Fibroblast of mammary gland (primary cell): ENCODE measurements at places on chromosomes 6 and 20.

- peak; percentile 99 for DNase-seq
Observed at GRCh38 chr6:126919947-126920346, 198.5 kb upstream of the RSPO3 start.

DNA sequence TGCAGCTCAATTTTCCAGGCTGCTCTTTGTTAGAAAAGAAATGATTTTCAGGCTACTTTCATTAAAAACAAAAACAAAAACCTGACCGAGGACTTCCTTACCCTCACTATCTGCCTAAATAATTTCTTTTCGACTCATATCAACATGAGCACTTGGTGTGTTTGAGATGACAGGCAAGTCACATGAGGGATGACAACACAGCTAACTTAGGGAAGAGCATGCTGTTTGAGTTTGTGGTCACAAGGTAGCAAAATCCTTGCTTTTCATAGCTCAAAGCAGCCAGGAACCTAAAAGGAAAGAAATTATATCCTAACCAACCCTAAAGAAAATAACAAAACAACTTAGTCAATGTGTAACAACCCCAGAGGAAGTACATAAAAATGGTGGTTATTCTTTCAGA is 459.5 kb downstream of the KIF16B start:
- DNase-seq, result no peak

GRCh38 chr6:66198062-66198624 is 491.1 kb upstream of the EYS start:
- no peak for DNase-seq

GRCh38 chr20:8055096-8055495 is 35.5 kb upstream of the TMX4 start:
- DNase-seq, result no peak

GRCh38 chr6:163263196-163263595 is 151.3 kb upstream of the QKI start:
- peak; percentile 47 for DNase-seq

DNA sequence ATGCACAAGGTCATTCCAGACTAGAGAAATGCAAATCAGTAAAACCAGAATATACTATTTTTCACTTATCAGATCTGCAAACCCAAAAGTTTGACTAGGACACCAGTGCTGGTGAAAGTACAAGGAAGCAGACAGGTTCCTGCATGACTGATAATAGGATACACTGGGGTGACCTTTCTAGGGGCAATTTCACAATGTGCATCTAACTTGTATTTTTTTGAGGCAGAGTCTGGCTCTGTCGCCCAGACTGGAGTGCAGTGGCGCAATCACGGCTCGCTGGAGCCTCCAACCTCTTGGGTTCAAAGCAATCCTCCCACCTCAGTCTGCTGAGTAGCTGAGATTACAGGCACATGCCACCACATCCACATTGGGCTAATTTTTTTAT is 11.4 kb downstream of the COMMD7 start:
- peak; percentile 58 for DNase-seq

GRCh38 chr20:33862709-33863403 is 51.7 kb downstream of the CHMP4B start:
- peak; percentile 63 for DNase-seq

- DNase-seq, result no peak
Observed at GRCh38 chr6:43738877-43739641, 31.0 kb upstream of the VEGFA start.

GRCh38 chr20:56626367-56627121 is 2.6 kb upstream of the TFAP2C start:
- peak; percentile 41 for DNase-seq

GRCh38 chr6:110849781-110850180 is 24.8 kb upstream of the AMD1 start:
- no peak for DNase-seq

GRCh38 chr6:10534419-10534762 is 13.2 kb downstream of the GCNT2 start:
- DNase-seq, result no peak

DNA sequence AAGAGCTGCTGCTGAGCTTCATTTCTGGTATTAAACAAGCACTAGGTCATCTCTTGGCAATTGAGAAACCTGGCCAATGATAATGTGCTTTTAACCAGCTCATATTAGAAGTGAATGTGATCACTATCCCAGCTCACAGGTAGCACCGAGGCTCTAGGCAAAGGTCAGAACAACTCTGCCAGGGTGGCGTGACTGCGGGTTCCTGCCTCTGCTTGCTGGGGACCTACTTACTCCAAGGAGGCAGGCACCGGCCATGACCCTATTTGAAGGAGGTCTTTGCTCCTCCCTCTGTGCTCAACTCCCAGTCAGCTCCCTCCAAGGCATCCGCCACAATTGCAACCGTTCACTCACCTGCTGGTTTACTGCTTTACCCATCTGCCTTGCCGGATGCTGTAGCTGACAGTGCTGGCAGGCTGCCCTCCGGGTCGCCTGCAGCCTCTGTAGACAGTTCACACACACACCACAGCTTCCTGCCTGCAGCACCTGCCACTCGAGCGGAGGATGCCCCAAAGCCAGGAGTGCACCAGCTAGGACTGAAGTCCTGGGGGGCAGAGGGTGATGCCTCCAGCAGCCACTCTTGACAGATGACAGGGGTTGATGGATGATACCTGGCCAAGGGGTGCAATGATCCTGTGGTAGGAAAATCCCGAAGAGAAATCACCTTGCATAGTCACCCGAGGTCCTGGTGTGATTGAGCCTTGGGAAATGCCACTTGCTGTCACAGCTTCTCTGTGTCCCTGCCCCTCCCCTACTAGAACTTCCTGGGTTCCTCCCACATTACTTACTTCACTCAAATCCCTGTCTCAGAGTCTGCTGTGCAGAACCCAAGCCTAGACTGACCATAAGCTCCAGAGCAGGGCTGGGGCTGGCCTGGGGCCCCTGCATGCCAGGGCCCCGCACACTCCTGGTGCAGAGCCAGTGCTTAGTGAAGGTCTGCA is 8.8 kb upstream of the VSX1 start:
- no peak for DNase-seq

- DNase-seq, result peak; percentile 1
Observed at GRCh38 chr6:68126089-68126749, 508.9 kb upstream of the ADGRB3 start.

DNA sequence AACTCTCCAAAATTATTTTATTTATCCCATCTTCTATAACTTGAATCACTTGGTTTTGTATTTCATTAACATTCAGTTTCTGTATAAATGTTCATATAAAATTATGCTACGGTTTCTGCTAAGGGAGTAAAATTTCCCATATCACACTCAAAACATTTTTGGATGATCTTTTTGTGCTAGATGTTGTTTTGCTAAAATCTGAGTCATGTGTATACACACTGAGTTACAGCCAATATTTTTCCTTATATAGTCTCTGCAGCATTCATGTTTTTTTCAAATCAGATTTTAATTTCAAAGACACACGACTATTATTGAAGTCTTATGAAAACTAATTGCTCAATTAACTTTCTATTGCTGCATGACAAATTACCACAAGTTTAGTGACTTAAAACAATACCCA is 54.3 kb upstream of the SLC2A12 start:
- no peak for DNase-seq

GRCh38 chr6:75208298-75209183 is 2.7 kb upstream of the COL12A1 start:
- peak; percentile 87 for DNase-seq

DNA sequence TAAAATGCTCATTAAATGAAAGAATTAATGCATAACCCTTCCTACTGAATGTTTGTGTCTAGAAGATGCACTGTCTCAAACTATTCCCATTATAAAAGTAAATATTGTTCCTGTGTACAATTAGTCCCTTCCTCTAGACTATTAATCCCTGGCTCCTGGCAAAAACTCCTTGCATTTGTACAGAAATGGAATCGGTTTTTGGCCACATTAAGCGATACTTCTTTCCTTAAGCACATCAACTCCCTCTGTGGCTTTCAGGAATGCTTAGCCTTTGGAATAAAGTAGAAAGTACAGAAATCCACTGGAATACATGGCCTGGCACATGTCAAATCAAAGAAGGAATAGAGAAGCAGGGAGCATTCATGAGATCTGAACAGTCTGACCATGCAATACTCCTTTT is 179.8 kb downstream of the GMPR start:
- no peak for DNase-seq

DNA sequence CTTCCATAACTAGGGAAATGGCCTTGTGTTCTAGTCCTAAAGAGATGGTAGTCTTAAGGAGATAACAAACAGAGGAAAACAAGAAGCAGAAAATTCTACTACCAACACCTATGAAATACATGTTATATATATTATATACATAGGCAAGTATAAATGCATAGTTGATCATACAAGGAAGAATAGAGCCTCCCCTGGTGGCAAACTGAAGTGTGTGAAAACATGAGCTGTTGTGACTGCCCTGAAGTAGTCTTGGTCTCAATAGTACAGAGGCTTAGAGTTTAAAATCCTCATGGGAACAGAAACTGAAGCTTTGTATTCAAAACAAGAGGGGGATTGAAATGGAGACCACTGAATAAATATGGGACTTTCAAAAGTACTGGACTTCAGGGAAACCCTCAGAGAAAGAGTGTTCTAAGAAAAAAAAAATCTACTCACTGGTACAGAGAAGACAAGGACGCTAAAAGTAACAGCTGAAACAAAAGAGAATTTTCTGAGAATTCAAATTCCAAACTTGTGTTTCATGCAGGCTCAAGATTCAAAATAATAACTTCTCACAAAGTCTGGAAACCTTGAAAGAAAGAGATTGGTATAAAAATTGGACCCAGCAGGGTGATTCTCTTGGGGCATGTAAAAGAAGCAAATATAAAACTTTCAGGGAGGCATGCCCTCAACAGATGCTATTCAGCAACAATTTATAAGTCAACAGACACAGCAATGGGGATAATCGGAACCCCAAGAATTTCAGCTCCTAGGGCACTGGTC is 59.7 kb upstream of the SAMD3 start:
- peak; percentile 43 for DNase-seq

GRCh38 chr6:108837236-108837971 is 10.8 kb upstream of the ARMC2 start:
- DNase-seq, result no peak

- no peak for DNase-seq
Observed at GRCh38 chr6:15386110-15386755, 140.4 kb downstream of the JARID2 start.

DNA sequence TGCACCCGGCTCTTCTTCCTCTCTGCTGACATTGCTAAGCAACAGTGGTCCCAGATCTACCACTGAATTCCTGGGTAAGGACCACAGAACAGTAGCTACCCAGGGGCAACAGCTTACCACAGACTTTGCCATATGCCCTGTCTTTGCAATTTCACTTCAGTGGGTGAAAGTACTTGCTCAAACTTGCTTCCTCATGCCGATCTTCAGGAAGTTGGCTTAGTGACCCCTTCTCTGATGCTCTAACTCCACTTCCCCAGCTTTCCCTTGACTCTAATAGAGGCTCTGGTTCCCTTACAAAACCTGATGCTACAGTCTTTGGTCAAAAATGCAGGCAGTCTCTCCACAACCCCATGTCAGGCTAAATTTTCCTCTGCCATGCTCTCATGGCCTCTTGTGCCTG is 3.3 kb upstream of the TAAR5 start:
- DNase-seq, result no peak

DNA sequence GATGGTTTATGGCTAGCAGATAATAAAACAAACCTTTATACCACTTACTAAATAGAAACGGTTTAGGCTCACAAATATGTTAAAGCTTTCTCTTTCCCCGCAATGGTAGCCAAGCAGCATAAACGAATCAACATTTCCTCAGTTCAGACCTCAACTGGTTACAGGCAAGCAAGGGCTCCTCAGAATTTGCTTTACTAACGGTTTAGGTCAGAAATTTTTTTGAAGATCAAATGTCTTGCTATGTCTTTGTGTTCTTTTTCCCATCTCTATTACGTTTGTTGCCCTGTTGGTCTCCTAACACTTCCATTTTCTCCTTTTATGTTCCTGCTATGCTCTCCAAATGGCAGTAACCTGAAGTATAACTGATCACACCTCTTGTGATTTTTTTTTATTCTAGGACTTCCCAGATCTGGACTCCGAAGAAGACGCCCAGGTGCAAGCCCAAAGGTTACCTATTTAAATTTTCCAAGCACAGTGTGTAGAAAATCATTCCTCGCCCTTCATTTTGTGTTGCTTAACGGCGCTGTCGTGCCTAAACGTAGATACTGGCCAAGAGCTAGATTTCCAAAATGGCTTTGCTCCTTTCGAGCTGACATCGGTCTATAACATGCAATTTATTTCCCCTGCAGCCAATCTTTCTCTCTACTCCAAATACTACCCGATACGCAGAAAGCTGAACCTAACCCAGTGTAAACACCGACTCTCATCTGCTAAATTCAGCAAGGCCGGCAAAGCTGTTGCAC is 717 bp upstream of the ASF1A start:
- peak; percentile 75 for DNase-seq

GRCh38 chr20:53142225-53143127 is 170.3 kb downstream of the TSHZ2 start:
- DNase-seq, result peak; percentile 28

- DNase-seq, result peak; percentile 7
Observed at GRCh38 chr20:63103402-63104311, 96.9 kb upstream of the BHLHE23 start.

DNA sequence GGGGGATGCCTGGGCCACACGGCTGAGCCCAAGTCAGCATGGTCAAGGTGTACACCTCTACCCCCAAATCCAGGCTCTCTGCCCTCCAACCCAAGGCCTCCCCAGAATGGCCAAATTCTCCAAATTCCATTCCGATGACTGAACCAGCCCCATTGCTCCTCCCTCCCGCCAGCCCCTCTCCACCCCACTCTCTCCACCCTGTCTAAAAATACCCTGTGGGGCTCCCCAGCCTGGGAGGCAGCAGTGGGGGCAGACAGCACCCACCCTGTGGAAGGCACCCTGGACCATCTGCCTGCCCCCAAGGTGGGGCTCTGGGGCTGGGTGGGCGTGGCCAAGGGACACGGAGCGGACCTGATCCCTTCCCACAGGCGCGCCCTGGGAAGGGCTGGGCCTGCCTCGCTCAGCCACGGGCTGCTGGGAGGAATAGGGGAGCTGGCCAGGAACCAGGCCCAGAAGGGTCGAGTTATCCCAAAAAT is 11.4 kb downstream of the TEAD3 start:
- DNase-seq, result no peak

DNA sequence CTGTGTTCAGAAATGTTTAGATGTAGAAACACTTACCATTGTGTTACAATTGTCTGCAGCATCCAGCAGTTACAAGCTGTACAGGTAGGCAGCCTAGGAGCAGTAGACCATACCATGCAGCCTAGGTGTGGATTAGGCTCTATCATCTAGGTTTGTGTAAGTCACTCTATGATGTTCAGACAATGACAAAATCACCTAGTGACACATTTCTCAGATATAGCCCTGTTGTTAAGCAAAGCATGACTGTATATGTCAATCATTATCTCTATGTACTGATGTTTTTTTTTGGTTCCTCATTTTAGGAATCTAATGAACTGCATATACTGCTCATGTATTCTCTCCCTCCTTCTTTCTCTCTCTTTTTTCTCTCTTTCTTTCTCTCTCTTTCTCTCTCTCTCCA is 22.2 kb downstream of the CST8 start:
- DNase-seq, result no peak

GRCh38 chr6:112590326-112590725 is 243.2 kb downstream of the RFPL4B start:
- no peak for DNase-seq

GRCh38 chr6:150266309-150266708 is 102.5 kb upstream of the IYD start:
- DNase-seq, result no peak
